ENCODE measurements at places on chromosomes 16 and 17.
A peak's percentile ranks its signal among the peaks of the same experiment; 100 is the strongest.

GRCh38 chr17:3507869-3508268, 32.1 kb downstream of the ASPA start:
- no peak for DNase-seq

DNA sequence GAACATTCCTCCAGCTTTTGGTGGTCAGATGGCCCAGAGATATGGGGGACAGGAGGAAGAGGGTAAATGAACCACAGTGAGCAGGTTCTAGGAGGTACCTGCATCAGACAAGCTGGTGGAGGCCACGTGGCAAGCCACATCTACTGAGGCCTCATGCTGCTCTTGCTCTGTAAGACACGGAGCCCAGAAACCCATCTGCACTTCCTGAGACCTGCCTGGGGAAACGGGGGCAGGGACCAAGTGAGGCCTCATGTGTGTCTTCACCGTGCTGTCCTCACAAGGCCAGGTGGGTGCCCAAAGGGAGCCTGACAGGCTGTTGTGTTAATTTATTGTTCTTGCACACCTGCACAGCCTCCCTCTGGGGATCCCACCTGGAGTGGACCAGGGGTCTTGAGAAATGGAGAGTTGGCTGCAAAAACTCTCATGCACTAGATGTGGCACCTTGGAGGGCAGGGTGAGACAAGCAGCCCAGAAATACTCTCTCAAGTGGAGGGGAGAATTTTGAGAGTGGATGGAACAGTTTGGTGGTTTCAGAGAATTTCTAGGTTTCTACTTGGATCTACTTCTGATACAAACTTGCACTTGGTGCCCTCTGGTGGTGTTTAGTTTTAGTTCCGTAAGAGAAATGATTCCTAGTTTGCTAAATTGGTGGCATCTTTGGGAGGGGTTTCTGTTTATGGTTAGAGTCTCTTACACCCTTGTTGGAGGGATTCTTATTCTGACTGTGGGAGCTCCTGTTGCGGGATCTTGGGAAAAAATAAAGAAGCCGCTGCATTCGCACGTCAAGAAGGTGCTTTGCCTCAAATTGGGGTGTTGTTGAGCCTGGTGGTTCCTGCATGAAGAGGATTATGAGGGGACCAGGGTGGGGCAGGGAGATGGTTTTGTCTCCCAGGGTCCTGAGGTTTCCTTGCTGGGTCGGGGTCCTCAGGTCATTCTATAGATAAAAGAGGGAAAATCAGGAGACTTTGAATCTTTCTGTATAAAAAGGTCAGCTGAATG, 47.5 kb downstream of the SLC6A2 start:
- DNase-seq: no peak

- DNase-seq: no peak
These were observed 29.8 kb downstream of the TTYH2 start for GRCh38 chr17:74243013-74243755.

GRCh38 chr16:24896439-24896838, 50.7 kb downstream of the SLC5A11 start:
- DNase-seq: no peak

DNA sequence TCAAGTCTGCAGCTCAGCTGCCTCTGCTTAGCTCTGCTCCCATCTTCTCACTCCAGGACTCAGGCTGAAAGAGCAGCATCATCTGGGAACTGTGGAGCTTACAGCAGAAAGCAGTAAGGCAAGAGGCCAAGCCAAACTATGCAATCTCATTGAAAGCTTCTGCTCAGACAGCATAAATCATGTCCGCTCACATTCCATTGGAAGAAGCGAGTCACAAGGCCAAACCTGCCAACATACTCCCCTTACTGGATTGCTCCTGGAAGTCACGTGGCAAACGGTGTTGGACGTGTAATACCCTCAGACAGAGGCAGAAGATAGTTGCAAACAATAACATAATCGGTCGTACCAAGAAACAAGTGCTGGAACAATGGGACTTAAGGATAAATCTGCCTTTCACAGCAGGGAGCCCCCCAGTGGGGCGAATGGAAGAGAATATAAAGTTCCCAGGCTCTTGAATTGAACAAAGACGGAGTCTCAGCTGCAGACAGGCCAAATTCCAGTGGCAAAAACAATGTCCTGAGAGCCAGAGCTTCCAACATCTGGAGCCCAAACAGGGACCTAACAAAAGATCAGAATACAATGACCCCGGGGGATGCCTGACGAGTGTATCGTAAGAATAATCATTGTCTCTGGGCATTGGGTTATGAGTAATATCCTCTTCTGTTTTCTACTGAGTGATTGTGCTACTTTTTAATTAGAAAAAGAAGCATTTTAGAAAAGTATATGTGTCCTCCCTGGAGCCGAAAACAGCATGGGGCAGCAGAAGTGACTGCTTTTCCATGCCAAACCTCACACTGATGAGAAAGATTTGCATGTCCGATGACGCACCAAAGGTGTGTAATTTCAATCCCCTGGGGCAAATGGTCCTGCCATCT, 68.4 kb downstream of the CMC2 start:
- no peak for DNase-seq

GRCh38 chr17:49659661-49660382, 18.1 kb downstream of the SPOP start:
- no peak for DNase-seq

DNA sequence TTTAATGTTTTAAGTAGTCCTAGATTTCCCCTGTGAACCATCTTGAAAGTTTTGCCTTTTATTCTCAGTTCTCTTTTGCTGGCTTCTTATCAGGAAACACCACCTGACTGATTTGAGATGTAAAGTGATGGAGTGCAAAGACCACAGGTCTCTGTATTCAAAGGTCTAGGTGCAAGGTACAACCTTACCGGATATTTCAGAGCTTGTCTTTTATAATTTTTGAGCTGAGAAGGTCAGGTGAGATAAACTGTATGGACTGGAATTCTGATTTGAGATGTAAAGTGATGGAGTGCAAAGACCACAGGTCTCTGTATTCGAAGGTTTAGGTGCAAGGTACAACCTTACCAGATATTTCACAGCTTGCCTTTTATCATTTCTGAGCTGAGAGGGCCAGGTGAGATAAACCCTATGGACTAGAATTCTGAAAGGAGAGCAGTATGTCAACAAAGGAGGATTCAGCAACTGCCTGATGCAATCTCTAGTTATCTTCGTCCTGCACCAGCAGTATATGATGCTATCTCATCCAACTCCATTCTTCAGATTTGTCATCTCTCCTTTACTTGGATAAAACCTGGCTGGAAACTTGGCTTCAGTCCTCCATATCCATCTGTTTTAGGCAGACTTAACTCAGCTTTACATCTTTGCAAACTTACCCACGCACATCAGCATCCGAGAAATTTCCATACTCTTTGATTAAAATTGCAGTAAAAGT, 64.3 kb downstream of the CENPV start:
- DNase-seq: no peak

GRCh38 chr17:74654742-74655141, 31.2 kb upstream of the CD300E start:
- no peak for DNase-seq

DNA sequence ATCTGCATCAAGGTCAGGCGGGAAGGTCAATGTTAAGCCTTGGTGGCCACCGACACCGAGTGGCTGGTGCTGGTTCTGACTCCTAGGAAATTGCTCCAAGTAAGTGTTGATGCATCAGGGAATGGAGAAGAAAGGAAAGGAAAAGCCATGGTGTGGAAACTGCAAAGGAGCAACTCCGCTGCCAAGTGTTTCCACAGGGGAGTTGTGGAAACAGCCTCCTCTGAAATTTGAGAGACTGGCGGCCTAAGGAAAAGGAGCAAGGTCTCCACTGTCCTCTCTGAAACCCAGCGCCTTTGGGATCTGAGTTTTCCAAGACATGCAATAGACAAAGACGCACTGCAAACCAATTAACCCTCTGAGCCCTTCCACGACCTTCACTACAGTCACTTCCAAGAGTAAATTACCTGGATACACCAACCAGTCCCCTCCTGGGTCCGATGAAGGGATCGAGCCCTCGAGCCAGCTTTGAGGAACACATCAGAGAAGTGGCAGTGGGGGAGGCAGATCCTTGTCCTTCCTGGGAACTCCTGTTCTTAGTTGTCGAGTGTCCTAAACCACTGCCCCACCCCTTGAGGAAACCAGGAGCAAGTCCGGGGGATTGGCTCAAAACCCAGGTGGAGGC, 51.1 kb downstream of the SRL start:
- no peak for DNase-seq

DNA sequence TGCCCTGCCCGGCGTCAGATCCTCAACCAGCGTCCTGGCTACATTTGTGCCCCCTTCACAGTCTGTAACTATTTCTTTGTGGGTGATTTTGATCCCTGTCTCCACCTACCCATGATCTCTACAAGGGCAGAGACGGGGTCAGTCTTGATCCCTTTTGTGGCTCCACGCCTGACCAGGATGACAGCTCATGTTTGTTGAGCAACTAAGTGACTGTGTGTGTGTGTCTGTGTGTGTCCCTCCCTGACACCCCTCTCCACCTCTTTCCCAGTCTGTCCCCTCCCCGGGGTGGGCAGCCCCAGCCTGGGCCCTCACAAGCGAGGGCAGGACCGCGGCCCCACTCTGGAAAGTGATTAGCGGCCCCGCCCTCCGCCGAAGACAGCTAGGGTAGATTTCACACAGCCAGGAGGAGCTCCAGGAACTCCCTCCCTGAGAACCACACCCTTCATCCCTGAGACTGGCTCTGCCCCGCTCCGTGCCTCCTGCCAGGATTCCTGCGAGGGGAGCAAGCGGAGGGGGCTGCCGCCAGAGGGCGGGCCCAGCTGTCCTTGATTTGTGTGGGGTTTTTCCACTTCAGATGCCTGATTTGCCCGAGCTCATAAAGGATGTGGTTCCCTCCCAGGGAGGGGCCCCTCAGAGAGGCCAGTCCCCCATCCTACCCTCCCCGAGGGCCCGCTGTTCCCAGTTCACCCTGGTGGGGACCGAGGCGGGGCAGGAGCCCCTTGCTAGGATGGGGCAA, 5.3 kb upstream of the HS3ST6 start:
- DNase-seq: no peak

DNA sequence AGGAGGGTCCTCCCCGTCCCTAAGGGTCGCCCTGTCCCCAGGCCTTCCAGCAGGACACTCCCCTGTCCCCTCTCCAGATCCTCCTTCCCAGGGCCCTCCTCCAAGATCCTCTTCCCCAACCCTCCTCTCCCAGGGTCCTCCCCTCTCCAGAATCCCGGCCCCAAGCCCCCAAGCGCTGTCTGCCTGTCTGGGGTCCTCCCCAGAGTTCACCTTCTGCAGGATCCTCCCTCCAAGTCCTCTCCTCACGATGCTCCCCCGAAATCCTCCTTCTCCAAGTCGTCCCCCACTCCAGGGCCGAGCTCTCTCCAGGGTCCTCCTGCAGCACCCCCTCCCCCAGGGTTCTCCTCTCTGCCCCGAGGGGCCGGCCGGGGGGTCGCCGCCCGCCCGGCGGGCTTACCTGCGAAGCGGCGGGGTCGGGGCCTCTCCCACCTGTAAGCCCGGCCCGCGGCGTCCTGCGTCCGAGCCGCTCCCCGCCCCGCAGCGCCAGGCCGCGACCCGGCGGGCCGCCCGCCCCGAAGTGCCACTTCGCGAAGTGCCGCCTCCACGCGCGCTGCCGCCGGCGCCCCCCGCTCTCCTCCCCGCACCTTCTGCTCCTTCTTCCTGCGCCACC, 678 bp upstream of the BAIAP2 start:
- no peak for DNase-seq

GRCh38 chr16:79018650-79019429, 581.7 kb downstream of the MAF start:
- DNase-seq: no peak

- DNase-seq: no peak
These were observed 541 bp downstream of the RHBDF2 start for GRCh38 chr17:76500747-76501017.

DNA sequence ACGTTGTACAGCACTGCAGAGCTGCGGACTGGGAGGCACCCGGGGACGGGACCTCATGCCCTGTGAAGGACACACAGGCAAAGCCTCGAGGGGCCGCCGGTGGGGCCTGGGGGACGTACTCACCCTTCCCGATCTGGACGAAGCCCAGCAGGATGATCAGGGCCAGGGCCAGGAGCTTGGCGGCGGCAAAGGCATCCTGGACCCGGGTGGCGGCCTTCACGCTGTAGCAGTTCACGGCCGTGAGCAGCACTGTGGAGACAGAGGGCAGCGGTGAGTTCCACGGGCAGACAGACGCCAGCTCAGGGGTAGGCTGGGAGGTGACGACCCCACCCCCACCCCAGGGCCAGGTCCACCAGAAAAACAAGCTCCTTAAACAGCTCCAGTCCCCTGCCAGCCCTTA, 17.7 kb downstream of the SLC7A5 start:
- DNase-seq: no peak

- peak; percentile 26 for DNase-seq
These were observed 17.9 kb downstream of the CASKIN1 start for GRCh38 chr16:2178321-2179106.

- DNase-seq: no peak
These were observed 1.4 kb upstream of the IL34 start for GRCh38 chr16:70644763-70645597.

DNA sequence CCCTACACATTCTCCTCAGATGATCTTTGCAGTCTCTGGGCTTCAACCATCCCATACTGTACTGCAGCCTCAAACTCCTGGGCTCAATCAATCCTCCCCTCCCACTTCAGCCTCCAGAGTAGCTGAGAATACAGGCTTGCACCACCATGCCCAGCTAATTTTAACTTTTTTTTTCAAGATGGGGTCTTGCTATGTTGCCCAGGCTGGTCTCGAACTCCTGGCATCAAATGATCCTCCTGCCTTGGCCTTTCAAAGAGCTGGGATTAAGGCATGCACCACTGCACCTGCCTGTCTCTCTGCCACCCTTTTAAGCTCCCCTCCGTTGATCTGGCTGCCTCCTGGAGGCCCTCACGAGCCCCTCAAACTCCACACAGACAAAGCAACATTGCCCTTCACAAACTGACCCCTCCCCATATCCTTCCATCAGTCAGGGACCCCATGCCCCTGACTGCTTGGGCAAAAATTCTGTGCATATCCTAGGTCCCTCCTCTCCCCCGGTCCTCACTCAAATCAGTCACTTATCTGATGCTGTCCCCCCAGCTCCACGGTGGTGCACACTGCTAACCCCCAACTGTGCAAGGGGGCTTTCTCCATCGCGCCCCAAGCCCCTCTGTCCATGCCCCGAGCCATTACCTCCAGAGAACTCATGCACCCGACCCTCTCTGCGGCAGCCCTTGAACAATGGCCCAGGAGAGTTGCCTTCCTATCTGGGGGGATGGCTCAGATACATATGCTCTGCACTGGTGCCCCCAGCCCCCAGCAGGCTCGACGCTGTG, 252.9 kb downstream of the KATNIP start:
- DNase-seq: no peak

GRCh38 chr16:73205153-73205886, 157.4 kb upstream of the ZFHX3 start:
- no peak for DNase-seq

DNA sequence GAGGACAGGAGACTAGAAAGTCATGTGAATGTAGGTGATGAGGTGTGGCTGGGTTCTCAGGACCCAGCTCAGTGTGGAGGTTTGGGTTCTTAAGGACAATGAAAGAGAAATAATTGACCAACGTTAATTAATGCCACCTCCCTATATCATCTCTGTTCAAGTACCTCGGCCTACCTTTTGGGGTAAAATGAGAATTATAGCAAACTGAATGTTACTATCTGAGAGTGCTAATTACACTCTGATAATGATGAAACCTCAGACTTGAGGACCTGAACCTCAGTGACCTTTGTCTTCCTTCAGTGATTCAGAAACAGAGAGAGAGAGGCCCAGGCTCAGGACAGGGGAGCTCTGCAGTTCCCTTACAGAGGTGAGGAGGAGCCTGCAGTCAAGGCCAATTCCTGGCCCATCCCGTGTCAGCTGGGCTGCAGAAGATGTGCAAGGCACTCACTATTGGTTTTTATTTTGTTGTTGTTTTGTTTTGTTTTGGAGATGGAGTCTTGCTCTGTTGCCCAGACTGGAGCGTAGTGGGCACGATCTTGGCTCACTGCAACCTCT, 57.3 kb downstream of the SALL1 start:
- no peak for DNase-seq

- DNase-seq: peak; percentile 75
These were observed 1.9 kb upstream of the PER1 start for GRCh38 chr17:8153957-8154607.
